ENCODE measurements at places on chromosomes 16 and 17.

DNA sequence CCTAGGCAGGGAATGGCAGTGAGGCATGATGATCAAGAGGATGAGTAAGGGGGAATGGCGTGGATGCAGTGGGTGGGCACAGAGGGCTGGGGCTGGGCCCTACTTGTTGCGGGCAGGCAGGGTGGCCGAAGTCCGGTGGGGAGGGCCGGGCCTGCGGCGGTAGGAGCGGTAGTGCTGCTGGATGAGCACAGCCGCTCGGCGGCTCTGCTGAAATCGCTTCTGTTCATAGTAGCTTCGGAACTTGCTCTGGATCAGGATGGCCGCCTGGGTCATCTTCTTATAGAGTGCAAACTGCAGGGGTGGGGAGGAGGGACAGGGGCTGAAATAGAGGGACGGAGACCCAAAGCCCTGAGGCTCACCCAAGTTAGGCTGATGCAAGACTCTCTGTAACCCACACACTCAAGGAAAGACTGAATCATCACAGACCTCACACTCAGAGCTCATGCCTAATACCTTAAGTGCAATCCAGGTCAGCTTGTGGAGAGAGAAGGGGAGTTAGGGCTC is 1.5 kb upstream of the SPAG7 start:
- peak; percentile 84 for DNase-seq

DNA sequence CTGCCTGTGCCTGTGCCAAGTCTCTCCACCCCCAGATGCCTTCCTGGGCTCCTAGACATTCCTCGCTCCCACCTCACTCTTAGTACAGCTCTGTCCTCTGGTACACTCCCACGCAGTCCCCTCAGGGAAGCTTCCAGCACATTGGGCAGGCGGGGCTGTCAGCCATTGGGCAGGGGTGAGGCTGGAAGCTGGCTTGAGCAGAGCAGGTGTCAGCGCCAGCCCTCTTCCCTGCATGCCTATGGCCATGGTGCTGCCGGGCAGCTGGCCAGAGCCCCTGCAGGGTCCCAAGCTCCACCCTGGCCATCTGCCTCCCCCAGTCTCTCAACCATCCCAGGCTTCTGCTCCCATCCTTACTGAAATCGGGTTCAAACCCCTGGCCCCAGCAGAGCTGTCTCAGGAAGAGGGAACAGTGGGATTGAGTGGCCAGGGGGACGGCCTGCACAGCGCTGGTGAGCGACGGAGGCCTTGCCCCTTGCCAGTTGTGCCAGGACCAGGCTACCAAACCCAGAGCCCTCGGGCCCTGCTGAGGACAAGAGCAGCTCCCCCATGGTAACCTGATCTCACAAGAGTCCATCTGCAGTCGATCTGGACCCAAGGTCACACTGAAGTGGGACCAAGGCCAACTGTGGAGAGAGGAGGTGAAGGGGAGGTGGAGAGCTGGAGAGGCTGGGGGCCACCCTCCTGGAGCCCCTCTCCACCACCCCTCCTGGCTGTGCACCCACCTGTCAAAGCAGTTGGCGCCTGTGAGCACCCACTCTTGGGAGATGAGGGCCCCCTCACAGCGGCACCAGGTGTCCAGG is 2.4 kb upstream of the B9D1 start:
- DNase-seq = no peak

DNA sequence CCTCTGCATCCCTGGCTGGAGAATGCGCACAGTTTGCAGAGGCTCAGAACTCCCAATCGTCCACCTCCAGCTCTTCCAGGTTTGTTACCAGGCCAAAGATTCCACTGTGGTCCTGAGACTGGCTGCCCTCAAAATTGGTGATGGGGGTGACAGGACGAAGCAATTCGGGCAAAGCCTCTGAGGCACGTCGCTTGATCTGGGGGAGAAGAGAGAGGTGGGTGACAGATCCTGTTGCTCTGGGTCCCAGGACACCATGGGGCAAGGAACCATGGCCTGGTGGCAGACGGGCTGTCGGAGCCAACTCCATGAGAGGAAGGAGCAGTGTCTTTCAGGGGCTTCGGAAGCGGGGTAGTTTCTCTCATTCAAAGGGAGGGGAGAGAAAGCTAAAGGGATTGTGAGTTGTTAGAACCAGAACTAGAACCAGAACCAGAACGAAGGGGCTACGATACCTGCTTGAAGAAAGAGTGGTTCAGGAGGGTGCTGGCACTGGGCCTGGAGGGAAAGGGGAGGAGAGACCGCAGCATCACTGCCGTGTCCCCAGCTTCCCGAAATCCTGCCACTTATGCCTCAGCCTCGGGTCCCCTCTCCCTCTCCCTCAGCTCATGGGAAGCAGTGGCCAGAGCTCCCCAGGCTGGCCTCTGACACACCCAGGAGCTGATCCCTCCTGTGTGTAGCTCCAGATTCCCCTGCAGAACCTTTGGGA is 3.8 kb upstream of the LIMD2 start:
- DNase-seq = no peak

GRCh38 chr17:33970279-33970678 is 284.8 kb upstream of the CCL2 start:
- no peak for DNase-seq

- no peak for DNase-seq
Measured at GRCh38 chr16:3075523-3075915, 10.1 kb downstream of the IL32 start.

DNA sequence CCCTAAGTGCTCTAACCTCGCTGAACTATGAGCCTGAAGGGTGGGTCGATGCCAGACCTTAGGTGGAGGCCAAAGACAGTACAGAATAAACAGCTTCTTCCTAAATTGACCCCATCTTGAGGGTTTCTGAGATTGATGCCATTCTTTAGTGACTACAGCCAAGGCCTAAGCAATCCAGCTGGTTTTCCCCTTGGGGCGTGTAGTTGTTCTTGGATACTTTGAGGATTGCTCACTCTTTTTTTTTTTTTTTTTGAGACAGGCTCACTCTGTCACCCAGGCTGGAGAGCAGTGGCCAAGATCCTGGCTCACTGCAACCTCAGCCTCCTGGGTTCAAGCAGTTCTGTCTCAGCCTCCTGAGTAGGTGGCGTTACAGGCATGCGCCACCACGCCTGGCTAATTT is 2.0 kb downstream of the OVCA2 start:
- peak; percentile 86 for DNase-seq

GRCh38 chr17:45302649-45303173 is 14.1 kb downstream of the MAP3K14 start:
- DNase-seq = no peak

- DNase-seq = no peak
Measured at GRCh38 chr17:32314636-32315035, 27.3 kb downstream of the C17orf75 start.

GRCh38 chr17:40442392-40443195 is 656 bp upstream of the IGFBP4 start:
- DNase-seq = no peak

GRCh38 chr17:79808763-79809529 is 12.1 kb upstream of the CBX8 start:
- no peak for DNase-seq

DNA sequence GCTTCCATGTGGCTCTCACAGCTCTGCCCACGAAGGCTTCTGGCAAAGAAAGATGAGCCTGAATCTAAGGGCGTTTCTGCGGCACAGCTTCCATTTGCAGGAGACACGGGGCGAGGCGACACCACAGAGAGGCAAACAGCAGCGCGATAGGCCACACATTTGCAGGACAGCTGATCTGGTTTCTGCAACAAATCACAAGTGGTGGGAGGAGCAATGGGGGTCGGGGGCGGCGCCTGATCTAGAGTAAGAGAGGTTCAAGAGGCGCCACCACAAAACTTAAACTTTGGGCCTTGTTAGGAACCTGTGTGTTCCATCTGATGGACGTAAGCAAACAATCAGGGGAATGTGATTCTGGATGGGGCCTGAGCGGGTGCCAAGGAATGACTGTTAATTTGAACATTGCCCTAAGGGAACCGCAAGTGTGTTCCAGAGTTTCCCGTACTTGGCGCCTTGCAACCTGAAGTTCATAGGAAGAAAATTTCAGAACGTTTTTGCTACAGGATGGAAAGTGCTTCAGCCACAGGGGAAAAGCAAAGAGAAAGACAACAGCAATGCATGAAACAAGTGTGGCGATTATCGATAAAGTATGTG is 18.9 kb upstream of the ENPP7 start:
- no peak for DNase-seq

GRCh38 chr17:29568331-29569244 is at the start of gene TP53I13:
Gene TP53I13 (plus strand): TSS chr17:29568701. CDS start chr17:29568759, 58 bp downstream.
- peak; percentile 87 for DNase-seq

- DNase-seq = no peak
Measured at GRCh38 chr16:55330781-55331647, 7.0 kb downstream of the IRX6 start.

DNA sequence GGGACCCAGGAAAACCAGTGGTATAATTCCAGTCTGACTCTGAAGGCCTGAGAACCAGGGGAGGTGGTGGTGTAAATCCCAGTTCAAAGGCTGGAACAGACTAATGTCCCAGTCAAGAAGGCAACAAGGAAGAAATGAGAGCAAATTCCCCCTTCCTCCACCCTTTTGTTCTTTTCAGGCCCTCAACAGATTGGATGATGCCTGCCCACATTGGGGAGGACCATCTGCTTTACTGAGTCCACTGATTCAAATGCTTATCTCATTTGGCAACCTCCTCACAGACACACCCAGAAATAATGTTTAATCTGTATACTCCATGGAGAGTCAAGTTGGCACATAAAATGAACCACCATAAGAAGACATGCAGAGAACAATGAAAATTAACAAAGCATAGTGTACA is 61.9 kb upstream of the CRYM start:
- no peak for DNase-seq

GRCh38 chr17:15462976-15463772 is 4.2 kb downstream of the CDRT4 start:
- peak; percentile 80 for DNase-seq

GRCh38 chr17:78170692-78171590 is 2.6 kb downstream of the SYNGR2 start:
- no peak for DNase-seq

GRCh38 chr17:31490019-31490650 is 98.7 kb downstream of the RAB11FIP4 start:
- no peak for DNase-seq

- no peak for DNase-seq
Measured at GRCh38 chr16:80142281-80142680, 398.5 kb upstream of the DYNLRB2 start.

GRCh38 chr17:77496831-77497577 is 356.2 kb downstream of the SEC14L1 start:
- DNase-seq = no peak

DNA sequence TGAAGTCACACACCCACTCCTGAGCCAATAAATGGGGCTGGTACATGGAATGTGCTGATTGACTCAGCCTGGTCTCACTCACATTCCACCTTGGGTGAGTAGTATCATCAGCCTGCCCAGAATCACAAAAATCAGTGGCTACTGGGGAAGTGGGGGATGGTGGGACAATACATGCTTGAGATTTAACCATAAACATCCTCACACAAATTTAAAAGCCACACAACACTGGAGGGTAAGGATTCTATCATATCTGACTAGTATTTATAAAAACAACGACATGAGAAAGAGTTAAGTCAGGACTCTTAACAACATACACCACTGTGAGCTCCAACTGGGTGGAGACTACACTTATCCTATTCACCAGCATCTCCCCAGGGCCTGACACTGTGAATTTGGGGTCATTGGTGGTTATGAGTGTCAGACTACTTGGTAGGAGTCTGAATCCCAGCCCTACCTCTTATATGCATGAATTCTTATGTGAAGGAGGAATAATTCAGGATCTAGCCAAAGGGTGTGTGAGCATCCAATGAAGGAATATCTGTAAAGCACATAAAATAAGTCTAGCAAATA is 26.0 kb upstream of the IRX6 start:
- DNase-seq = peak; percentile 7

GRCh38 chr17:77331301-77331864 is 190.6 kb downstream of the SEC14L1 start:
- DNase-seq = peak; percentile 89

- no peak for DNase-seq
Measured at GRCh38 chr16:35210681-35211433, 1751.4 kb downstream of the TP53TG3F start.

All from AG08396 (cell line).